T-cell (primary cell): ENCODE measurements at places on chromosomes 2 and 18. TPM values are rescaled to one million over a fixed set of nuclear protein-coding genes. Genes with fewer than 3 reads are reported as not detected.

The CDH19 gene
- not detected for total RNA-seq

The KLF11 gene
- total RNA-seq, result 18.1 TPM

The STPG4 gene
- total RNA-seq, result 0.50 TPM

The ARHGAP15 gene
- 271 TPM for total RNA-seq

The FAM161A gene
- total RNA-seq, result 4.1 TPM

The CHN1 gene
- total RNA-seq, result 2.9 TPM

The ANKRD30BL gene
- total RNA-seq, result not detected

The GNAL gene
- total RNA-seq, result 0.86 TPM

The PRKD3 gene
- total RNA-seq, result 33.8 TPM

The CRYGD gene
- not detected for total RNA-seq

The FHOD3 gene
- not detected for total RNA-seq

The RAPH1 gene
- total RNA-seq, result 2.3 TPM

The TMEM17 gene
- total RNA-seq, result not detected

The MAIP1 gene
- 29.6 TPM for total RNA-seq

The COL3A1 gene
- 2.0 TPM for total RNA-seq

The SOWAHC gene
- 0.66 TPM for total RNA-seq

The UGT1A4 gene
- total RNA-seq, result not detected

The TRIM43 gene
- not detected for total RNA-seq

The INPP5D gene
- 216 TPM for total RNA-seq

The VIT gene
- total RNA-seq, result not detected

The CERKL gene
- not detected for total RNA-seq

The REG1B gene
- not detected for total RNA-seq

The CNDP1 gene
- total RNA-seq, result not detected

The IL37 gene
- not detected for total RNA-seq

The GREB1L gene
- total RNA-seq, result not detected
